Activated T-helper 1 cell treated with Interleukin-2 at 50 U/mL for 16 hours (primary cell): ENCODE measurements at places on chromosomes 12 and 14.
A peak's percentile ranks its signal among the peaks of the same experiment; 100 is the strongest.

DNA sequence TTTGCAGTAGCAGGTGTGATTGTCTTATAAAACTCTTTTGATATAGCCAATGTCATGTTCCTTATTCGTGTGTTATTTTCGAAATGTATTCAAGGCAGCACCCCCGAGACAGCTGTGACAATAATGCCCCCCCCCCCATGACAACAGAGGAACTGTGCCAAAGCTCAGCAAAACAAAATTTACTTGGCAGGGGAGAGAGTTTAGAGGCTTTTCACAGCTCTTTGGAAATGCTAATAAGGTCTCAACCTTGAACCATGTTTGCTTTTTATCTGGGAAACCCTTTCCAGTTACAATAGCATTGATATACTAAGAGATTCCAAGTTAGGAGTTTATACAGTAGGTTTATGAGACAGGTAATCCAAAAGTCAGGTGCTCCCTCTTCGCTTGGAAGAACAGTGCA, 56.4 kb upstream of the USP44 start:
- no peak for DNase-seq

- no peak for DNase-seq
Measured at GRCh38 chr12:49255857-49256637, 8.8 kb upstream of the TUBA1C start.

DNA sequence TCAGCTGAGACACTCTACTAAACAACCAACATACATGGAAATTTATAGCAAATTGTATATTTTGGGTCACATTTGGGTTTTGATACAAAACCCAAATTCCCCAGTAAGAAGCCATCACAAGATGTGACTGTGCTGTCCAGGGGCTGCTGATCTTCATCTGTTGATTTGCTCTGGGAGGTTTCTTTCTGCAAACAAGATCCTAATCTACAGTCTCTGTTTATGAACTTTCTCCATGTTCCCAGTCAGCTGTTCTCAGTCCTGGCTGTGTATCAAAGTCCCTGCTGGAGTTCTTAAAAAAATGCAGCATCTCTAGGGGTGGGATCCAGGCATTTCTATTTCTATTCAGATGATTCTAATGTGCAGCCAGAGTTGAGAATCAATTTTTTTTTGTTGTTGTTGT, 85.1 kb downstream of the ATP23 start:
- DNase-seq = no peak

- no peak for DNase-seq
Measured at GRCh38 chr14:89121968-89122620, 294.9 kb downstream of the FOXN3 start.

- DNase-seq = no peak
Measured at GRCh38 chr14:105420101-105420973, 710 bp downstream of the MTA1 start.

GRCh38 chr12:51960890-51961289, 9.4 kb downstream of the ACVR1B start:
- DNase-seq = no peak

DNA sequence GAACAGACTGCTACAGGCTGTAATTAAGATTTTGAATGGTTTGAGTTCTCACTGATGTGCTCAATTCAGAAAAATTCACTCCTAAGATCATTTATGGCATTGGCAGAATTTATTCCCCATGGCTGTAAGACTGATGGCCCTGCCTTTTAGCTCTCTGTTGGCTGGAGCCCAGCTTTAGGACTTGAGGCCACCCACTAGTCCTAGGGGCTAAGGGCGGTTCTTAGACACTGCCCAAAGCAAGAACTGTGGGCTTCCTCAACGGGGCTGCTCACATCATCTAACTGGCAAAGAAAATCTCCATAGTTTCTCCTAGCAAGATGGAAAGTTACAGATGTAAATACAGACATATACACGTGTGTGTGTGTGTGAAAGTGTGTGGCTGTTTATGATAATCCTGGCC, 3.4 kb upstream of the CCER1 start:
- DNase-seq = no peak

DNA sequence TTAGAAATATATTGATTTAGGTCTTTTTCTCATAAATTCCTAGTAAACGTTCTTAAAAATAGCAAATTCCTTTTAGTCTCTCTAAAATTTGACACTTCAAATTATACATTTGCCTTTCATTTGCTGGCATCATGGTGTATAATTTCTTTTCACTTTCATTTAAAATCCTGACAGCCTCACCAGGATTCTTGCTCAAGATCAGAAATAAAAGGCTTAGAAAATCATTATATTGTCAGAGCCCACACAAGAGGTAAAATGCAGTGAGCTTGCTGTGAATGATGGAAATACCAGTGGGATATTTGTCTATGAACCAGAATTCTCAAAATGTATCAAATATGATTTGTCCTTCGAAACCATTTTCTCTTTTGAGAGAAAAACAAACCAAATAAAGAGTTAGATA, 78.2 kb upstream of the PIK3C2G start:
- no peak for DNase-seq

- DNase-seq = no peak
Measured at GRCh38 chr14:68789821-68790643, 2.8 kb downstream of the ZFP36L1 start.

DNA sequence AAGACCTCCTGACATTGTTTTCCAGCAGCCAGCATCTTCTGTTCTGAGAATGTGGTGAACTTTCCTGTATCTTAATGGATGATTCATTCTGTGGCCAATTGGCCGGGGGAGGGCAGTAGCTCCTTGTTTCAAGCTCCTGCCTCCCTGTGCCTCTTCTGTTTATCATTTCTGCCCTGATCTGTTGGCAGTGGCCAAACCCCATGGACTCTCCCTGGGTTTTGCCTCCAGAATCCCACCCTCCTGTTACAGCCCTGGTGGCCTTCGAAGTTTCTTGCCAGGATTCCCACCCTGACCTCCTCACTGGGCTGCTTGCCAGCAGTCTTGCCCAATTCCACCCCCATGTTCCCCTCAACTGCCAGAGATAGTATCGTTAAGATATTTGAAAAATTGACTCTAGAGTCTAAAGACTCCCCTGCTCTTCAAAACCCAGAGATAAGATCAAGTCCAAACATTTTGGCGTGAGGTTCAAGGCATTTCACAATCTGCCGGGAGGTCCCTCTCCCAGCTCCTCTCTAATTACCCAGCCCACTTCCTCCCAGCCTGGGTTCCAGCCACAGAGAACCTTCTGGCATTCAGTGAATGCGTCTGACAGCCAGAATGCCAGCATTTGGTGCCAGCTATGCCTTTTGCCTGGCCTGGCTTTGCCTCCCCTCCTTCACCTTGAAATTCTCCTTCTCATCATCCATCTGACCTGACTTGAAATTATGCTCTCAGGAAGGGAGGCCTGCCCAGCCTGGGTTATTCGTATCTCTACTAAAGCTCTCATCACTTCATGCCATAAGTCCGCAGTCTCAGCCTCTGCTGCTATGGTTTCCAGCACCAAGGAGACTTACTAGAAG, 37.7 kb upstream of the TXNRD1 start:
- DNase-seq = no peak

DNA sequence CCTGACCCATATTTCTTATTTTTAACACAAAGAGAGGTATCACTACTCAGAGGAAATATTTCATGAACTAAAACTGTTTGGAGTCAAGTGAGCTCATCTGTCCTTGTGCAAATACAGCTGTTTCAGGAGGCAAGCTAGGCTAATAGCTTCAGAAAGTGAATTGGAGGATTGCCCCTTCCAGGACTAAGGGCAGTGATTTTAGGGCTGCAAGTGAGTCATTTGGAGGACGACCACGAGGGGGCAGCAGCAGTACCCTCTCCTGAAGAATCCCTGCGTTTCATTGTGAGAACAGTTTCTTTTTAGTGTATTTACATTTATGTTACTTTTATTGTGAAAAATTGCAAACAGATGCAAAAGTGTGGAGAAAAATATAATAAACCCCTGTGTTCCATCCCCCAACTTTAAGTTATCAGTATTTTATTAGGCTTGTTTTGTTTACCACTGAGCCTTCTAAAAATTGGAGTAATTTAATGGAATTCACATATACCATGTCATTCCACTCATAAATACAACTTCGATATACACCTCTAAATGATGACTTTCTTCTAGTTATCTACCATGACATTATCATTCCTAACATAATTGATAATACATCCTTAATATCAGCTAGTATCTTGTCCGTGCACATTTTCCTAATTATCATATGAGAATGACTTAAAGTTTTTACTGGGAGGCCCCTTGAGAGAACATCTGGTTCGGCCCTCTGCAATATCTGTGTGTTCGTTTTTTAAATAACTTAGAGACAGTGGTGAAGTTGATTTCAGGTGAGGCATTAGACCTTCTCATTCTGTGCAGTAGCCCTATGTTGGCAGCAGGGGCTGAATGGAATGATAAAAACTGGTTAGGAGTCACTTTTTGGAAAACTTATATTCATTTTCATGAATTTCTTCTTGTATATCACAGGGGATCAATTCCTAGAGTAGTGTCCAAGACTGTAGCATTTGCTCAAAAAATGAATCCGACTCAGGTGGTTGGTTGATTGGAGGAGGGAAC, 13.7 kb downstream of the FOXJ2 start:
- DNase-seq = peak; percentile 63

DNA sequence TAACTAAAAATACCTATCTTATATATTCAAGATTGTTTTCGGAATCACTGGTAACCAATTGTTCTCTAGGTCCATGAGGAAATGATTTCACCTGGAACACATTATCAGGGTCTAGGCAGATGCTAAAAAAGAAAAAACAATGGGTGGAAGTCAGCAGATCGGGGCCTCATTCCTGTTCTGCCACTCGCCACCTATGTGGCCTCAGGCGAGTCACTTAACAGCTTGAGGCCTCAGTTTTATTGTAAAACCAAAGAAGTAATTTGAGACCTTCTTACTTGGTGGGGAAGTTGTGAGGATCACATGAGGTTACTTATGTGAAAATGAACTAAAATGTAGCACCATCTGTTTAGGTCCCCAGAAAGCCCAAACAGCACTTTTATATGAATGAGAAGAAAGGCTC, 6.2 kb upstream of the RNASE10 start:
- DNase-seq = no peak

GRCh38 chr14:50100805-50101204, 15.6 kb downstream of the VCPKMT start:
- no peak for DNase-seq

DNA sequence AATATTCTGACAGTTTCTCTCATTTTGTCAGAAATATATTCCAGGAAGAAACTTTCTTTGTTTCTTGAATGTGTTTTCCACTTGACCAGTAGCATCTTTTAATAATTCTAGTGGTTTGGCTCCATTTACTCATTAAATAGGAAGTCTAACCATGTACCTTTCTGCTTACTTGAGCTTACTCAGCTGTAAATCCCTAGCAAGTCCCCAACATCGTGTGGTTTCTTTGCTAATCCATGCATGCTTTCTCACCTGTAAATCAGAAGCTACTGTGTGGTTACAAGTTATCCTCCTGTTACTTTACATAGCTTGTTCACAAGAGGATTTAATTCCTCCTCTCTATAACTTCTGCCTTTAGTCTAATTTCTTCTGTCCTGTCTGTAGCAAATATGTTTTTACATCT, 227.7 kb downstream of the FSCB start:
- DNase-seq = no peak

DNA sequence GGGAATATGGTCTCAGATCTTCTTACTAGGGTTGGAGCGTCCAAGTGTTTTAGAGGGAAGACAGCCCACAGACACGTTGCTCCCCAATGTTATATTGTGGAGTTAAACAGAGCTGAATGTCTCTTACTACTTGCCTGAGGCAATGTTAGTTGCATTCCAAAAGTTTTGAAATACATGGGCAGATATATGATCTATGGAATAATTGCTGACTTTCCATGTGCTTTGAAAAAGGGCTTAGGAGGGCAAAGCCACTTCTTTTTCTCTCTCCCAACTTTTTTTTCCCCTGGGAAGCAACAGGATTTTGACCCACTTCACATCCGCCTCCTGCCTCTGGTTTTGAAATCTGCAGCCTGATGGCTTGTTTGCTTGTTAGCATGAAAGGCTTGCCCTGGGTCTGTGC, 33.7 kb upstream of the PAX9 start:
- no peak for DNase-seq

DNA sequence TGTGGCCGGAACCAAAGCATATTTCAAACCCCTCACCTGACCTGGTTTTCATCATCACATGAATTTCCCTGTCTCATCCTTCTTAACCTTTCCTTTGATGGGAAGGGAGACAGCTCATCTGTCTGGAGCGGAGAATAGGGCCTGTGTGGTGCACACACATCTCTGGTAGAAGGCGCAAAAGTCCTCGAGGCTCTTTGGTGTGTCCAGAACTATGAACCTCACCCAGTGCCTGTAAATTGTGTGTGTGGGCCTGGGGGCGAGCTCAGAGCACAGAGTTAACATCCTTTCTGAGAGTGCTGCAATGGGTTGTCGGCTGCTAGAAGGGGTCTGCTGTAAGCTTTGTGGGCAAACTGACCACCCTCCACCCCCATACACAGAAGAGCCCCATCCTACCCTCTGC, 749 bp downstream of the GALNT6 start:
- no peak for DNase-seq

GRCh38 chr12:6280053-6280469, 30.4 kb upstream of the PLEKHG6 start:
- DNase-seq = no peak

DNA sequence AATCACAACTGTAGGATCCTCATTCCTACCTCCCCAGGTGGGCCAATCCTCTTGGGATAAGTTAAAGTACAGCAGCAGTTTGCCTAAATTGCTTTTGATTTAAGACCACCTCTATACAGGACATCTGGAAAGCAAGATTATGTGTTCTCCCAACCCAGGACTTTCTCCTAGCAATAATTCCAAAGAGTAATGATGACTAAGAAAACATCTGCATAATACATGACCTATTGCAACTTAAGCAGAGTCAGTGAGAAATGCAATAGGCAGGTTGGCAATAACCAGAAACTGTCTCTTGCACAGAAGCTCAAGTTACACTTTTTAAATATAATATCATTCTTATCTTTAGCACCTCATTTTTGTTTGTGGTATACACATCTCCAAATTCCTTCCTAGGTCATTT, 275.4 kb downstream of the TRHDE start:
- no peak for DNase-seq

DNA sequence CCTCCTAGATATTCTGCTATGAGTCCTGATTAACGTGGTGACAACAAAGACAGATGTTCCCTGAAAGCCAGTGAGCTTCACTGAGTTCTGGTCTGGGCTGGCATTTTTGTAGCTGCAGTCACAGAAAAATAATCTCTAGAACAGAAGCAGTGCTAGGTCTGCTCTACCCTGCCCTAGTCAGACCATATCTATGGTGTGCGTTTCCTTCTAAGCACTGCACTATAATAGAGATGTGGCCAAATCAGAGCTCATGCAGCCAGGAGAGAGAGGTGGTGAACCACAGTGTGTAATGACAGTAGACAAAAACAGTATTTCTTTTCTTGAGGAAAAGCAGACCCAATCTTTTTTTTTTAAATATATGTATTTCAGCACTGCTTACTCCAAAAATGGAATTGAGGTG, 76.3 kb downstream of the CMAS start:
- no peak for DNase-seq

GRCh38 chr12:50082644-50083043, 2.5 kb upstream of the SMARCD1 start:
- no peak for DNase-seq

DNA sequence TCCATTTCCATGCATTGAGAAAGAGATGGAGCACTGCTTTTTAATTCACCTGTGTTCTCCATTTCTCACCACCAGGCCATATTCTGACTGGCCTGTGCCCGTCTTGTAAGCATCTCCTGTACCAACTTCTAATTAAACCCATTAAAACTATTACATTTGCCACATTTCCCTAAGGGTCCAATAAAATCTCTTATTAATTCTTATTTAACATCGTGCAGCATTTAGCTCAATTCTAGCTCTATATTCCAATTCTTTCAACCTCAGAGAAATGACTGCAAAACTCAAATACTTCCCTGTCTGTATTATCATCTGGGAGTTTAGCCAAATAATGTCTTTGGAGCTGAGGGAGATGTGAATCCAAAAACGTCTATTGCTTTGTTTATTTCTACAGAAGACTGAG, 495.4 kb upstream of the TMEM132C start:
- no peak for DNase-seq
